ENCODE measurements at places on chromosomes 6 and 20.

- DNase-seq: no peak
These were observed 42.8 kb upstream of the STXBP5 start for GRCh38 chr6:147161253-147161973.

GRCh38 chr6:164085091-164086075 is 670.9 kb downstream of the QKI start:
- DNase-seq: no peak

DNA sequence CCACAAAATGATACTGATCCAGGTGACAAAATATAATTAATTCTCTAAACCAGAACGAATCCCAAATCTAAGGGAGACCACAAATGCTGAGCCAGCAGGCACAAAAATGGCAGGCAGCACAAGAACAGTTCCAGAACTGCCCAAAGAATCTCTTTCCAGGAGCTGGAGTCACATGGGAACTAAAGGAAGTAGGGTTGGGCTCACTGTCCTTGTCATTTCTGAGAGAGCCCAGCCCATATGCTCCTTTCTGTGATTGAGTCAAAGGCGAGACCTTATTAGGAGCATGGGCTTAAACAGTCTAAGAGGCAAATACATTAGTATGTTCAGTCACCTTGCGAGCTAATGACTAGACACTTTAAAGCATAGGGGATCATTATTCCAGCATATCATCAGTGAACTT is 327.6 kb upstream of the ARID1B start:
- DNase-seq: peak; percentile 10

DNA sequence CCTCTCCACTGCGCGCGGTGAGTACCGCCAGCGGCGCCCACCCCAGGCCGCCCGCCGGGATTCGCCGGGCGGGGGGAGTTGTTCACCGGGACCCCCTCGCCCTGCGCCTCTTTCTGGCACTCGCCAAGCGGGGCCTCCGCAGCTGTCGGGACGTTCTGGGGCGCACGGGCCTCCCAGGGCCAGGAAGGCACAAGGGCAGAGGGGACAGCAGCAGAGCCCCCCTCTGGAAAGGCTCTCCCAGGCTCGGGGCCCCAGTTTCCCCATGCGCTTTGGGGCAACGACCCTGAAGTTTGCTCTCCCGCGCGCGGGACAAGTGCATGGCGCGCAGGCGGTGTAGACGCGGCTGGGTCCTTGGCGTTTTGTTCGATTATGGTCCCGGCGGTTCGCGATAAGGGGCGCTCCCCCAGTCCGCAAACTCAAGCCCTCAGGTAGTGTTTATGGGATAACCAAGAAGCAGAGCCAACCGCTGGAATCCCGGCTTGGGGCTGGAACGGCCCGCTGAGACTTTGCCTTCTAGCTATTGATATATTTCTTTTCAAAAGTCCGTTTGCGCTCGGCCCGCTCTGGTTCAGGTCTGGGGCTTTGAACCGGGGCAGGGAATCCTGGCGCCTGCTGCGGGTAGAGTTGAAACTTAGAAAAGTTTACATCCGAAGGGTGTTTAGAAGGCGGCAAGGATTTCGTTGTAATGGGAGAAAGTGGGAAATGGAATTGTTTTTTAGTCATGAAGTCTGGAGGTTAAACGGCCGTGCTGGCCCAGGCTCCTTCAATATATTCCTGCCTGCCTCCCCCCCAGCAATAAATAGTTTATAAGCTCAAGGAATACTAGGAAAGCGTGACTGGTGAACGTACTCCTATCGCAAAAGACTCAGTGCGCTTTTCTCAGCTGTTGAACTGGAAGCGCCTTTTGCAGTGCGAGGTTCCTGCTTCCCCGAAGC is 595 bp downstream of the EYA2 start:
- no peak for DNase-seq

- no peak for DNase-seq
These were observed 36.1 kb downstream of the FGD2 start for GRCh38 chr6:37041521-37041920.

DNA sequence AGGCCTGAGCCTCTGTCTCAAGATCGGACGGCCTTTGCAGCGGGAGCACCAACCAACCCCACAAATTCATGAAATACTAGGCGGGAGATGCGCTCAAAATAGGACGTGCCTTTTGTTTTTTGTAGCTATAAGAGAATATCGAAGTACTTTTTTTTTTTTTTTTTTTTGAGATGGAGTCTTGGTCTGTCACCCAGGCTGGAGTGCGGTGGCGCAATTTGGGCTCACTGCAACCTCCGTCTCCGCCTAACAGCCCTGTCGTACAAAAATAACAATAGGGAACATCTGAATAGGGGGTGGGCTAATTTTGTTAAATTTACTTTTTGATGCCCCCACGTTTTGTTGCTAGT is 5.9 kb upstream of the TUBB2A start:
- DNase-seq: no peak

DNA sequence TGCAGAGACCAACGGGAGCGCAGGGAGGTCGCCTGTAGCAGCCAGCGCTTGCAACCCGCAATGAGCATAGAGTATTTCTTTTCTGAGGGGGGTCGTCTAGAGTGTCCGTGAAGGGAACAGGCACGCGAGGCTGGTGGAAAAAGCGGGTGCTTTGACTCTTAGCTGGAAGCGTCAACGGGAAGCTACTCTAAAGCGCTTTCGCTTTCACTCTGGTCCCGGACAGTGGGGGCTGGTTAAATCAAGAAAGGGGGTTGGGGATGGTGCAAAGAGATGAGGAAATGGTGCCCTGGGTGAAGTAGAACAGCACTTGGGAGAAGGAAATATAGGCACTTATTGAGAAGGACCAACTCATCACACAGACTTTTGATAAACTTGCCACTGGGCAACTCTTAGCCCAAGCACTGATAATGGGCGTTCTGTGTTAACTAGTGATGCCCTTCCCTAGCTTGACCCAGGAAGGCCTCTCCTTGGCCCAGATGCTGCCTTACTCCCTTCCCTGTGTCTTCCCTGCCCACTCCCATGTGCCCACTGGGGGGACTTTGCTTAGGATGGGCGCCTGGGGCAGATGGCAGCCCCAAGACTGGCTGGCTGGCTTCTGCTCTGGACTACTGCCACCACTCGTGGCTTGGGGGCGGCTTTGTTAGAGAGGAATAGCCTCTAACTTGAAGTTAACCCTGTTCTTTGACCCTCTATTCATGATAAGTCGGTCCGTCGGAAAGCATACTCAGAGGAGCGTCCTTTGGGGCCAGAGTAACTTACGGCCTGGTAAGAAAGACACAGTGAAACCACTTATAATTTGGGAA is 585 bp downstream of the PSMB9 start:
- DNase-seq: peak; percentile 57

- peak; percentile 16 for DNase-seq
These were observed 89.8 kb downstream of the EYA2 start for GRCh38 chr20:46984405-46984804.

GRCh38 chr6:161029195-161029809 is 37.7 kb downstream of the MAP3K4 start:
- DNase-seq: peak; percentile 93

- no peak for DNase-seq
These were observed 409.4 kb upstream of the SASH1 start for GRCh38 chr6:147933224-147933623.

DNA sequence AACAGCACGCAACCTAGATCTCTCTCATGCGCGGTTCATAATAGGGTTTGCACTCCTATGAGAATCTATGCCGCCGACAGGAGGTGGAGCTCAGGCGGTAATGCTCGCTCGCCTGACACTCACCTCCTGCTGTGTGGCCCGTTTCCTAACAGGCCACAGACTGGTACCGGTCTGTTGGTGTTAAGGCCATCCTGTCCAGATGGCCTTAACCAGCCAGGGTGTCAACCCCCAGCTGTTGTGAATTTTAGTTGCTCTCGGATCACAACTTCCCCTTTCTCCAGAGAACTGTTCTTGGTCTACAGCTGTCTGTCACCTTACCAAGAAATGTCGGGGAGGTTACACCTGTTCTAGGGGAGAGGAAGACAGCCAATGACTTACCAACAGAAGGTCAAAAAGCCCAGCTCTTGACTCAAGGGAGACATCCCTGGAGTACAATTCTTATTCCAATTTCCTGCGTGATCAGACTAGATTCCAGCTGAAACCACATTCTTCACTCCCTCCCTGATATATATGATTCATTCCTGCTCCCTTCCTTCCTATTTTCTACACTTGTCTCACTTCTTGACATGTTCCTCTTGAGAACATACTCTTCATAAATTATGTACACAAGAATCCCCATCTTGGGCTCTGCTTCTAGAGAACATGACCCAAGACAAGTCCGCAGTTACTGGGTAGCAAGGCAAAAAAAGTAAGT is 23.1 kb upstream of the DNAAF9 start:
- DNase-seq: no peak

- DNase-seq: no peak
These were observed 4.3 kb downstream of the GFRA4 start for GRCh38 chr20:3658716-3659491.

DNA sequence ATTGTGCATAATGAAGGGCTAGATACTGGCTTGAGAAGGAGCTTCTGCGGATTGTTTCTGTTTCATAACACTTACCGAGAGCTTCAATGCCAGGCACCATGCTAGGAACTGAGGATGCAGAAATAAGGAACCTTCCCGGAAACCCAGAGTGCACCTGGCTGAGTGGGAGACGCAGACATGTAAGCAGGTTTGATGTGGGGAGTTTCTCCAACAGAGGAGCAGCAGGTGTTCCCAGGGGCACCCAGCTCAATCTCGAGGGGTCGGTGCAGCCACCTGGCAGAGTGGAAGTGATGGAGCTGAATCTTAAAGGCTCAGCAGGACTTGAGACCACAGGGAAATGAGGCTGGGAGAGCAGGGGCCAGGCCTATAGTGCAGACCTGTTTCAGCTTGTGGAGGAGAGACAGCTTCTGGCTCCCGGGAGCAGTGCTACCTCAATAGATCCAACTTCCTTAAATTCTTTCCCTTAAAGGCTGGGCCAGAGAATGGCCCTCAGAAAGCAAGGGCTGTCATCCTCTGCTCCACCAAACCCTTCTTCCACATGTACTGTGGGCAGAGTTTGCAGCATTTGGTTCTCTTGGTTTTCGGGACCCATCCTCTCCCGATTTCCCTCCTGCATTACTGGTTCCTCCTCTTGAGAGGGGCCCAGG is 27.8 kb upstream of the SRC start:
- no peak for DNase-seq

DNA sequence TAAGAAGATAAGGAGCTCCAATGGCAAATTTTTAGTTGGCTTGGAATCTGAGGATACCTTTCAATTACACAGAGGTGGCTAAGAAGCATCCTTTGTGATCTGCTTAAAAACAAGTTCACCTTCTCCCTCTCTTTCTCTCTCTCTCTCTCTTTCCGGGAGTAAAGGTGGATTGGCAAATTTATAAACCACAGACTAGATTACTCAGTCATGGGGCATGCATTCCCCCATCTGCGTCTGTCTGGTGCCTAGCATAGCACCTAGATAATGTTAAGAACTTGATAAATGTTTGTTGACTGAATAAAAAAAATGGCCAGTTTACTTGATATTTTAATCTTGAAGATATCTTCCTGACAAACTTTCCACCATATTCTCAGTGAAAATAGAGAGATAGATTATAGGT is 312.3 kb downstream of the CDC5L start:
- no peak for DNase-seq

DNA sequence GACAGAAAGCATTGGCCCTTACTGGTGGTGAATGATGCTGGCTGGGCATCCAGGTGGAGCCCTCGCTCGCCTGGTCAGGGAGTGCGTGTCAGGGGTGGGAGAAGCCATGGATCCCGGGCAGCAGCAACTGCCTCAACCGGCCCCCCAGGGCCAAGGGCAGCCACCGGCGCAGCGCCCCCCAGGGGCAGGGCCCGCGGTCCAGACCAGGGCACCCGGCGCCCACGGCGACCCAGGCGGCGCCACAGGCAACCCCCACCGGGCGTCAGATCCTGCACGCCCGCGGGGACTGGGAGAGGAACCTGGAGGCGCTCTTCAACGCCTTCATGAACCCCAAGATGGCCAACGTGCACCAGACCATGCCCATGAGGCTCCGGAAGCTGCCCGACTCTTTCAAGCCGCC is 101.7 kb upstream of the SAMD5 start:
- DNase-seq: no peak

DNA sequence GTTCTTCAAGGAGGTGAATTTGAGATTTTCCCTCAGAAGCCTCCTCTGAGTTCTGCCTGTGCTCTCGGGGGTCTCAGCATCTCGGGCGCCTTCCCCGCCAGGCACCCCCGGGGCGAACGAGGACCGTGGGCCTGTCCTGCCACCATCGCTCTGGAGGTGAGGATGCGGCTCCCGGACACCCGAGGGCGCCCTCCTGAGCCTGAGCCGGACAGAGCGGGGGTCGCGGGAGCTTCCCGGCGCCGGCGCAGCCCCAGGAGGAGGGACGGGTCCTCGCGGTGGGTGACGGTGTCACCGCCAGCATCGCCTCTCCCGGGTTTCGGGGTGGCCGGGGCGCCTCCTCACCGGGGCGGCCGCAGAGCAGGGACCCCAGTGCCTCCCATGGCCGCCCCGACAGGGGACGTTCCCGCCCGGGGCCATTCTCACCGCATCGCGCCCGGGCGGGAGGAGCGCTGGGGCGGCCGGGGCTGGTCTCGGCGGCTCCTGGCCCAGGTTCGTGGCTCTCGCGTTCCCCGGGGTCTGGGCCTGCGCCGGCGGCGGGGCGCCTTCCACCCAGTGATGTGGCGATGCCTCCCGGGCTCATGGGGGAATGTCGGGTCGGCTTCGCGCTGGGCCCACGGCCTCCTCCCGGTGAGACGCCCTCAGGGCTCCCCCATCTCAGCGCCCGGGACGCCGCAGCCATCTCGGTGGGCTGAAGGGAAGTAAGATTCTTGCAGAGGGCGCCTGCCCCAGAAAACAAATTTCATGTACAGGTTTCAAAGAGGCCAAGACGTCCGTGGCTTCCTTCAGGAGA is 210.5 kb downstream of the ERMARD start:
- no peak for DNase-seq

- no peak for DNase-seq
These were observed 15.9 kb upstream of the GDAP1L1 start for GRCh38 chr20:44231193-44231592.

GRCh38 chr20:51121272-51121671 is 98.4 kb upstream of the KCNG1 start:
- DNase-seq: peak; percentile 15

GRCh38 chr6:34663831-34664255 is 32.7 kb downstream of the ILRUN start:
- peak; percentile 55 for DNase-seq

DNA sequence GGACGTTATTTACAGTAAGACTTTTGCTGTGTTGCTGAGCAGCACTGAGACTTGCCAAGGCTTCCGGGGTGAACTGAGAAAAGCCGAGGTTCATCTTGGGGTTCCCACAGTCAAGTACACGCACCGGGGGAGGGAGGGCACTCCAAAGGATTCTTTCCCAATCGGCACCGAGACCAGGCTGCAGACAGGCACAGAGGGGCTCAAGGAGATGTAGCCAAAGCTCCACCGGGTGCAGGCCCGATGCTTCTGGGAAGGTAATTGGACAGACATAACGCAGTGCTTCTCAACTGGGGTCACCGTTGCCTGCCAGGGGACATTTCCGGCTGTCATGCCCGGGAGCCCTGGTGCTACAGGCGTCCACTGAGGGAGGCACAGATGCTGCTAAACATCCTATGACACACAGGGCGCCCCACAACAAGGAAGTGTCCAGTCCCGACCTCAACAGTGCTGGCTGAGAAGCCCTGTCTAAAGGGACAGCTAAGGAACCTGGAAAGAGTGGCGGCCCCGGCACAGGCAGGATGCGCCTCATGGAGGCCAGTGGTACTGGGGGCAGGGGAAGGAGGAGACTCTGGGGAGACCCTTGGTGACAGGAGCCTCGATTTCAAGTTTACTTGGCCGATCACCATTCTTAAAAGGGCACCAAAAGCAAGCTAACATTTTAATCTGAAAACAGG is 92.9 kb downstream of the RAMACL start:
- DNase-seq: no peak

GRCh38 chr20:55252521-55252920 is 752.8 kb downstream of the CBLN4 start:
- DNase-seq: no peak

GRCh38 chr20:53692465-53693067 is 98.9 kb upstream of the ZNF217 start:
- peak; percentile 85 for DNase-seq
